GM18507 (cell line): ENCODE measurements at places on chromosomes 4 and X.

GRCh38 chr4:143346206-143346605, 9.5 kb downstream of the GAB1 start:
- DNase-seq, result no peak

GRCh38 chrX:107227780-107228485, 21.5 kb downstream of the DNAAF6 start:
- DNase-seq, result no peak

- no peak for DNase-seq
These were observed 60.9 kb upstream of the FAM47B start for GRCh38 chrX:34881671-34882070.

GRCh38 chr4:6233929-6234328, 33.6 kb upstream of the JAKMIP1 start:
- no peak for DNase-seq

GRCh38 chr4:124631760-124632159, 80.8 kb downstream of the ANKRD50 start:
- DNase-seq, result no peak

GRCh38 chrX:129934952-129935351, 29.0 kb downstream of the UTP14A start:
- no peak for DNase-seq

- DNase-seq, result no peak
These were observed 159.7 kb upstream of the ATP6AP2 start for GRCh38 chrX:40420899-40421729.

DNA sequence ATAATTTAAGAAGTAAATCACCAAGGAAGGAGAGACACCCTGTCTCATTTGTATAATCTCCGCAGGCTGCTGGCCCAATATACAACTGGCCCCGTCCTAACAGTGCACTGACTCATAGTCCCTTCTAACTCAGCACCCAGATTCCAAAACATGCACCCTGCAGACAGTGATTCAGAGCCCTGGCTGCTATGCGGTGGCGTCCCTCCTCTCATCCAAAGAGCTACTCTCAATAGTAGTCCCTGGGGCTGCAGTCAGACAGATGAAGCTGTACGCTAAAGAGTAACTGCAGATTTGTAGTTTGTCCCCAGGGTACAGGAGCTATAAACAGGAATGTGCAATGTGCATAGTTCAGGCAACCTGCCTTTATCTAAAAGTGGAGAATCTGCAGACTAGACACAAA, 23.0 kb downstream of the GABRA3 start:
- DNase-seq, result no peak

DNA sequence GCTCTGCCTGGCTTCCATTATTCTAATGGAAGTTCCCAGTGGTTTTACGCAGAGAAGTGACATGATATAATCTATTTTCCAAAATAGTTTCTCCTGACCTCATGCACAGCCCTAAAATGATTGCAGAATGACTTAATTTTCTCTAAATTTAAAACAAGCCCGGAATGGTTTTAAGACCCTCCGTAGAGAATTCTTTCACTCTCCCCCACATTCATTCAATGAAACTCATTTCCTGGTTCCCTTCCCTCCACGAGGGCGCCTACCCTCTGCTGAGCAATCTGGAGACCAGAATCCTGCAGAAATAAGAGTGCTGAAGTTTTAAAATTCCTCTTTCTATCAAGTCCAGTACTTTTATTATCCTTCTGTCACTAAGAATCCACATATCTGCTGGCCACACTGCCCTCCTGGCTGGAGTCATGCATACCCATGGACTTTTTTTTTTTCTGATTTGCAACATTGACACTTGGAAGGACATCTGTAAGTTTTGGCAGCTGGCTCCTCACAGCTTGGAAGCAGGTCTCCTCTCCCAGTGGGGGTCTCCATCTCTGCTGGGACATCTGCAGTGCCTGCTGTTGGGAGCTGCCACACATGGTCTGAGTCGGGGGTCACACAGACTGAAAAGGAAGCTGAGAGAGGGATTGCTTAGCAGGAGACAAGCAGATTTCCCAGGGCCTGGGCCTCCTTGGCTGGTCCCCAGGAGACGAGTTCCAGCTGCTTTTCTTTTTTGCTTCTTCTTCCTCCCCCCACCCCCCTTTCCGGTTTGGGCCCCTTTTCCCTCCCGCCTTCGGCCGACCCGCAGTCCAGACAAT, 86.1 kb downstream of the SOWAHB start:
- no peak for DNase-seq

GRCh38 chr4:83128240-83128929, 13.9 kb upstream of the PLAC8 start:
- DNase-seq, result no peak

DNA sequence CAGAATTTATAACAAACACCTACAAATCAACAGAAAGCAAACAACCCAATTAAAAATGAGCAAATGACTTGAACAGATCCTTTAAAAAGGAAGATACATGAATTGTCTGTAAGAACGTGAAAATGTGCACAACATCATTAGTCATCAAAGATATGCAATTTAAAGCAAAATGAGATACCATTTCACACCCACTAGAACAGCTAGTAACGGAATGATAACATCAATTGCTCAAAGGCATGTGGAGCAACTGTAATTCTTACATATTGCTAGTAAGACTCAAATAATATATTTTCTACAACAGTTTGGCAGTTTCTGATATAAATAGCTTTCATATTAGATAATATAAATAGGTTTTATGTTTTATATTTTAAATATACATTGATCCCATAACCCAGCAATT, 82.5 kb downstream of the LCORL start:
- DNase-seq, result no peak

GRCh38 chr4:121392426-121393086, 11.7 kb upstream of the QRFPR start:
- no peak for DNase-seq

GRCh38 chr4:111631215-111631999, 513.8 kb upstream of the FAM241A start:
- DNase-seq, result no peak

DNA sequence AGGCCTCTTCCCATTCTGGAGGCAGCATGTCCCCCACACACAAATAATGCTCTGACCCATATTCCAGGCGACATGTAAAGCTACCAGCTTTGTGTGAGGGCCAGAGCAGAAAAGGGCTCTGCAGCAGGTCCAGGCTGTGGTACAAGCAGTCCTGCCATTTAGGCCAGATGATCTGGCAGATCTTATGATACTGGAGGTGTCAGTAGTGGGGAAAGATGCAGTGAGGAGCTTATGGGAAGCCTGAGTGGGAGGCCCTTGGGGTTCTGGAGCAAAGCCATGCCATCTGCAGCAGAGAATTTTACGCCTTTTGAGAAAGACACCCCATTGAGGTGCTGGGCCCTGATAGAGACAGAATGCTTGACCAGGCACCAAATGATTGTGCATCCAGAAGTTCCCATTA, 7.7 kb downstream of the SYN1 start:
- no peak for DNase-seq

DNA sequence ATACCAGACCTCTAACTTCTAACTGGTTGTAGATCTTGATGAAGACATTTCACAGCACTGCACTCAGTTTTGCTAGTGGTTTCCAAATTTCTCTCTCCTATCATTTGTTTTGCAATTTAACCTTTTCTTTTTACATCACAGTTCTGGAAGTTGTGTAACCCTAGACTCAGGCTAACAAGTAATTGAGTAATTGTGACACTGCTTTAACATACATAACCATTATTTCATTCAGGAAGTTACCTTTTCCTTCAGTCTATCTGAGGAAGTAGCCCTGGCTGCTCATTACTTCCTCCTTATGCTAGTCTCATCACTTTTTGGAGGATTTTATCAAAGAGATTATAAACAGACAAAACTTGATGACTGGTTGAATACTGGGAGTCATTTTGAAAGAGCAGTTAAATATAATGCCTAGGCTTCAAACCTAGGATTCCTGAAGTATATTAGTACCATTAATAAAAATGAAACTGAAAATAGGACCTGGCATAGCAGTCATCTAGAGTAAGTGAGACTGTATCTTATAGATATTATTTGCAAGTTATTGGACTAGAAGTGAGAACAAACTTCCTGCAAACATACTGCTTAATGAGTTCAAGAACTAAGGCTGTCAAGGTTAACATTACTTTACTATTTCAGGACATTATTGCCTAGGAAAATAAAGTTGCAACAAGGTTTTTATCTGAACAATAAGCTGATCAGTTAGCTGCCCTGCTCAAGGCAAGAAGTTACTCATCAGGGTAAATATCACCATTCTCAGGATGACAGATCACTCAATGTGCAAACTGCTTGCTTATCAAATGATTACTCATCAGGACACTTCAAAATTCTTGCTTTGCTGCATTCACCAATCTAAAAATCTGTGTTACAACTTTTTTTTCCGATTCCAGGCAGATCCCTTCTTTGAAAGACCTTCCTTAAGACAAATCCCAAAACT, 25.6 kb upstream of the TEX13C start:
- no peak for DNase-seq

GRCh38 chr4:185217408-185217975, 8.1 kb downstream of the SNX25 start:
- no peak for DNase-seq

DNA sequence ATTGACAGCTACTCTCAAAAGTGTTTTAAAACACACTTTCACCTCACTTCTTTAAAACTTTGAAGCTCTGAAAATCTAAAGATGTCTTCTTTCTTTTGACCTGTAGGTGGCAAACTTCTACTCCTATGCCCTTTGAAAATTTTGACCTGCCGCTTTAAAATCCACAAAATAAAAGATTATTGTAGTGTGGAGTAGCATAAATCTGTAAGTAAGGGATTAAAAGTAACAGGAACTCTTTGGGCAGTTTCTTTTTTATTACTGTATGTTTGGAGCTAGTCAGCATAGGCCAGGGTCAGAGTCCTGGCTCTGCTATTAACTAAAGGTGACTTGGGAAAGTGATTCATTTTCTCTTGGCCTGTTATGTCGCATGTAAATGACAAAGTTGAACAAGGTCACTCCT, 25.5 kb downstream of the BBS12 start:
- DNase-seq, result no peak

- DNase-seq, result no peak
These were observed 23.2 kb upstream of the AASDH start for GRCh38 chr4:56410247-56411062.

DNA sequence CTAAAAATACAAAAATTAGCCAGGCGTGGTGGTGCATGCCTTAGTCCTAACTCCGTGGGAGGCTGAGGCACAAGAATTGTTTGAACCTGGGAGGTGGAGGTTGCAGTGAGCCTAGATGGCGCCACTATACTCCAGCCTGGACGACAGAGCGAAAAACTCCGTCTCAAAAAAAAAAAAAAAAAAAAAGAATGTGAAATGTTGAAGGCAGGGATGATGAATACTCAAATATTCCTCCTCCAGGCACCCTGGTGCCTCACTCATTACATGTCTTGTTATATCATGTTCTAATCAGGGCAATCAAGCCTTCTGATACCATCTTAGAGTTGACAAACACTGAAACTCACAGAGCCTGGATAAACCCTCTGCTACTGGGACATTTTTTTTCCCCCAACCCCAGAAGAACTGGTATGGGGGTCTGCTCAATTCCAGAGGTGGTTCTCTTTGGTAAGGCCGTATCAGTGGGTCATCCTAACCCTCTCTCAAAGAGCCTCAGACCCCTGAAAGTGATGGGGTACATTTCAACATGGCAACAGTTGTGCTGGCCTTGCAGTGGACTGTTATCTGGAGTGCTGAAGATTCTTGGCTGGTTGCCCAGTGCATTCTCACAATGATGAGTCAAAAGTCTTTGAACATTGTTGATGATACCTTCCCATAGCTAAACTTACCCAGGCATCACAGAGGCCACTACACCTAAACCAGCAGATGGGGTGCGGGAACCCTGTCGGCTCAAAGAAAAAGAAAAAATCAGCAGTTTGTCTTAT, 2.4 kb upstream of the SH3KBP1 start:
- no peak for DNase-seq

DNA sequence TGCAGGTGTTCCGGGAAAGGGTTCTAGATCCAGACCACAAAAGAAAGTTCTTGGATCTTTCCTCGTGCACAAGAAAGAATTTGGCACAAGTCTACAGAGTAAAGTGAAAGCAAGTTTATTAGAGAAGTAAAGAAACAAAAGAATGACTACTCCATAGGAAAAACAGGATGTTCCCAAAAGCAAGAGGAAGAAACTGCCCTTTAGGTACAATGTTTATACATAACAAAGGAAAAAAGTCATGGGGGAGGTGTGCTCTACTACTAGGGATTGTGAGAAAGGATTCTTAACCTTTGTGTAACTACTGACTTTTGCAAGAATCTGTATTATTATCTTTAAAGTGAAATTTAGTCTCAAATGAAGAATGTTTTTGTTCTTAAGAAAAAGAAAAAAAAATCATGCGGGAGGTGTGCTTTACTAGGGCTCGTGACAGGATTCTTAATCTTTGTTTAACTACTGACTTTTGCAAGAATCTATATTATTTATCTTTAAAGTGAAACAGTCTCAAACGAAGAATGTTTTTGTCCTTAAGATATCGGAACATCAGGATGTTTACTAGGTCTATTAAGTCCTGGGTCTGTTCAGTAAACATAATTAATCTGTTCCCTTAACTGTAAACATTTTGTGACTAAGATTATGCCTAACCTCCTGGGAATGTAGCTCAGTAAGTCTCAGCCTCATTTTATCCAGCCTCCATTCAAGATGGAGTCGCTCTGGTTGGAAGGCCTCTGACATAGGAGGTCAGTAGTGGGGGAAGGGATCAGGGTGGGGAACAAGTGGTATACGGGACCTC, 110.4 kb upstream of the BEND4 start:
- DNase-seq, result no peak

DNA sequence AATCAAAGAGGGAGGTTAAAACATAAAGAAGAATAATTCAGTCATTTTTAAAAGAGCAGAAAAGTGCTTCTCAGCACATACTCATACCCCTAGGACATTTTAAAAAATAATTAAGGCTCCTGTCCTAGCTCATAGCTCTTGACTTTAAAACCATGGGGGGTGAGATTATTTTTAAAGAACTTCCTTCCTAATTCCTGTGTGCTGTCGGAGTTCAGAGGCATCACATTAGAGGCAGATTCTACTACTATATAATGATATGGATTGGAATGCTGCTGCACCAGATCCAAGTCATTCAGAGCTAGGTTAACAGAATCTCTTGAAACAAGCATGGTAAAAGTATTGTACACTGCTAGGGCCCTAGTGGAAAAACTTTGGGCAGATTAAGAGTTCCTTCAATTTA, 456.5 kb upstream of the ADGRL3 start:
- no peak for DNase-seq

GRCh38 chr4:109296527-109296926, 5.9 kb downstream of the COL25A1 start:
- DNase-seq, result no peak

GRCh38 chr4:138666366-138666765, 349.2 kb upstream of the NOCT start:
- DNase-seq, result no peak

DNA sequence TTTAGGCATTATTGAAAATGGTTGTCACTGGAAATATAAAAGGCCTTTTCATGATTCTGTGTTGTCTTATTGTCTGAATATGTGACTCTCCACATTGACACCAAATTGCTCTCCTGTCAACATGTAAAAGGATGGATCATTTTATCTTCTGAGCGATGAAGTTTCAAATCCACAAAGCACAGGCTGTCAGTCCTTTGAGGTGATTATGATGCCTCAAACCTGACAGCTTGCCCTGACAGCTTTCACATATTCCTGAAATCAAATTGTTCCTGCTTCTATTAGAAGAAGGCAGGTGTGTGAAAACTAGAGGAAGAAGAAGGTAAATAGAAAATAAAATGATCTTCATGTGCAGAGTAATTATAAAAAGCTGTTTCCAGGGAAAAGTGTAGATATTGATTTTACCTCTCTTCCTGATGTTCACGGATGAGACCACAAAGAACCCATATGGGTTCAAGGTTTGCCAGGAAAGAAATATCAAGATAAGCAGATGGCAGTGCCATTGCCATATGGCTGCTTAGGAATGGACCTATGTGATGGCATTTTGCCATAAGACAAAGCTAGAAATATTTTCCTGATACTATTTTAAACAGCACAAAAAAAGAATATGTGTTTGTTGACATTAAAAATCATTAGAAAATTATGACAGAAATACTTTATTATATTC, 1006.3 kb upstream of the AGA start:
- DNase-seq, result no peak
